ENCODE measurements at places on chromosomes 4 and X.

DNA sequence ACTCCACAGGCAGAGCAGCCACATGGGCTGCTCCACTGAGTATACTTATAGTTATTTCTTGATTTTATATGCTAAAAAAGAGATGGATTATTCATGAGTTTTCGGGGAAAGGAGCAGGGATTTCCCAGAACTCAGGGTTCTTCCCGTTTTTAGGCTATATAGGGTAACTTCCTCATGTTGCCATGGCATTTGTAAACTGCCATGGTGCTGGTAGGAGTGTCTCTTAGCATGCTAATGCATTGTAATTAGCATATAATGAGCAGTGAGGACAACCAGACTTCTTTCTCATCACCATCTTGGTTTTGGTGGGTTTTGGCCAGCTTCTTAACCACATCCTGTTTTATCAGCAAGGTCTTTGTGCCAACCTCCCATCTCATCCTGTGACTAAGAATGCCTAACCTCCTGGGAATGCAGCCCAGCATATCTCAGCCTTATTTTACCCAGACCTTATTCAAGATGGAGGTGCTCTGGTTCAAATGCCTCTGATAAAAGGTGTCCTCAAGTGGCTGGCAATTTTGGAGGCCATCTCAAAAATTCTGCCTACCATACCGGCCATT lies 213.0 kb upstream of the VEGFC start:
- DNase-seq, result no peak

DNA sequence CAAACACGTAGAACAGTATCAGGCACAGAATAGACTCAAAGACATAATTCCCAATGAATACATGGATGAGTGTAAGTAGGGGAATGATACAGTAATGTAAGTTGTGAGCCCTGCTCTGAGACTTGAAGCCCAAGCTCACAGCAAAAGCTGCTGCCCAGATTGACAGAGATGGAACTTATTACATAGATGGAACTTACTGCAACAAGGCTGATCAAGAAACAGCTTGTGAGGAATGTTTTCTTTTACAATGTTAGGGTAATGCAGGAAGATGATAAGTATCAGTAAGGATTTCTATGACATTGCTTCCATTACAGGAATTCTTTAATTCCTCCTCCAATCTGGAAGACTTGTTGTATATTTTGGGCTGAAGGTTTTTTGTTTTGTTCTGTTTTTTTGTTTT lies 278.4 kb downstream of the IL15 start:
- DNase-seq, result no peak

GRCh38 chrX:129780441-129781105 lies 824 bp downstream of the SASH3 start:
- DNase-seq, result no peak

GRCh38 chr4:34619531-34620162 lies 1624.7 kb downstream of the ARAP2 start:
- DNase-seq, result no peak
